Stimulated activated CD4-positive, alpha-beta T cell treated with anti-CD3 and anti-CD28 coated beads, TNF-alpha, amount 100 ng/mL, for 1 hour (primary cell): ENCODE measurements at places on chromosomes 5 and 9.
A peak's percentile ranks its signal among the peaks of the same experiment; 100 is the strongest.

DNA sequence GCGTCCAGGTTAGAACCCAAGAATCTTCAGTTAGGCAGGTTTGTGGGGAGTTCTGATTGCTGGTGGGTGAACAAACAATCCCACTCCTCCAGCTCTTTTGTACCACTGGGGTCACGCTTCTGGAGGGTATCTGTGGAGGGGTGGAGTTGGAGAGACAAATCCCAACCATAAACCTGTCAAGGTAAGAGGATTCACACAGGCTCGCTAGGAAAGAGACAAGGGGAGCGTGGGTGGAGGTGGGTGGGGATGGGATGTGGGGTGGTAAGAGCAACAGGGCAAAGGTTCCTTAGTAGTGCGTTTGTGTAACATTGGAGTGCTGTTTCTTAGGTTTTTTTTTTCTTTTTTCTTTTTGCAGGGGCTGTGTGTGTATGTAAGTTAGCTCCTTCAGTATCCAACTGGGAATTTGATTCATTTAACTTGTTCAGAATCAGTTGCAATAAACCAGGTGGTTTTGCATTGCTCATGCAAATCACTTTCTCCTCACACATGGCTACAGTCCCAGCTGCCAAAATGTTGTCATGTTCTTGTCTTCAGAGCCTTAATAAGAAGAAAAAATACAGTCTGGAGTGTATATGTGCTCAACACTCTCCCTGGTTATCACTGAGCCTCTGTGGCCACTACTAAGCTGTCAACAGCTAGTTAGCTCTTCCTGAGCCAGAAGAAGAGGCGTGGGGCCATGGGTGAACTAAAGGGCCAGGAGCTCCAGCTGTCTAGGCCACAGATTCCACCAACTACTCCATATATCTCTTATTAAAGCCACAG, 164.0 kb upstream of the RAD23B start:
- DNase-seq = no peak

DNA sequence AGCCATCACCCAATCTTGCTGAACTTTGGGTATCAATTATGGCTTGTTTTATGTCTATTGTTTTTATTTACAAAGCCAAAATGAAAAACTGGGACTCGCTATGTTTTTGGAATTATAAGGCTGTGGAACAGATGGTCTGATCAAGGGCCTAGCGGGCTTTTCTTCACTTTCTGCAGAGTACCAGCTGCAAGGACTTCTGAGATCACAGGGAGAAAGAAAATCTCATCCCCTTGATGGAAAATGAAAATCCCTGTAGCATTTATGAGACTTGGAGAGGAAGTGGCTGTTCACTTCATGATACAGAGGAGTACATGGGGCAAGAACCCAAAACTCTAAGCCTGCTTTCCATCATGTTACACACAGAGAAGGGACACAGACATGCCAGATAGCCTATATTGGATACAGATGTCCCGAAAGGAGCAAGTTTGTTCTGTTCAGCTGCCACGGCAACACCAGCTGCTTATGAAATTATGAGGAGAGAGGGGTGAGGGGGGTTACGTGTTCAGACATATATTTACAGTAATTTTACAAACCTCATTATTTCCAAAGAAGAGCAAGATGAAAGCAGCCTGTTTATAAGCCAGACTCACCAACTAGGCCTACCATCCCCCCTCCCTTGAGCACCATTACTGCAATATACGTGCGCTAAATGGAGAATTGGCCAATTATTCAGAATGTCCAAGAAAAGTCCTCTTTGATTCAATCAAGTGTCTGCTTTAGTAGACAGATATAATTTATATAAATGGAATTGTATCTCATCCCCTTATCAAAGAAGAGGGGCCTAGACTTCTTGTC, 220.0 kb downstream of the MARCHF11 start:
- DNase-seq = no peak

DNA sequence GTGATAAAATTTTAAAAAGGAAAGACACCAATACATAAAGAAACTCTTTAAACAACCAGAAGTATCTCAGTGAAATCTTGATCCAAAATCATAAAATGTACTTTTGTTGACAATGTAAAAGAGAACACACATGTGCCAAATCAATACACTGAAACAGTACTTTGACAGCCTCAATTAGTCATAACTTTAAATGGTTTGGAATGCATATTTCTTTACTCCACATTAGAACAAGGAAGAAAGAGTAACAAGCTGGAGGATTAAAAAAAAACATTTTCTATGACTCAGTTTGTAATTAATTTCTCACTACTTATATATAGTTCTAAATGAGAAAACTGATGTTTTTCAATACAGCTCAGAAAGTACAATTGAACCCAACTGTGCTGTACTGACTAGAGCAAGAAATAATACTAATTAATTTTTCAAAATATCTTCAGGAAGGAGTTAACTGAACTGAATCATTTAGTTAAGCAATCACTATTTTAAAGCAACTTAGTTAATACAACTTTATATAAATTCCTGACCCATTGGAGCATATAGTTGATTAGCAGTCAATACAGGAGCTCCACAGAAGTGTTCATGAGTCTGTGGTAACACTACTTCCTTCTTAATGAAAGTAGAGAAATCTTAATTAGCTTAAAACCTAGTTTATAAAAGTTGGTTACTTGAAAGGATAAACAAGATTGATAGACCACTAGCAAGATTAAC, 101.0 kb downstream of the NR3C1 start:
- no peak for DNase-seq

- DNase-seq = no peak
These were observed 308.8 kb upstream of the TRPC7 start for GRCh38 chr5:136674178-136674577.

- DNase-seq = no peak
These were observed 286.6 kb downstream of the FER start for GRCh38 chr5:109034306-109034705.

GRCh38 chr5:122916490-122916889, 71.1 kb downstream of the SNX24 start:
- no peak for DNase-seq

- no peak for DNase-seq
These were observed 74.1 kb downstream of the AOPEP start for GRCh38 chr9:94800424-94801117.

- no peak for DNase-seq
These were observed 19.7 kb upstream of the GRIA1 start for GRCh38 chr5:153470736-153471135.

DNA sequence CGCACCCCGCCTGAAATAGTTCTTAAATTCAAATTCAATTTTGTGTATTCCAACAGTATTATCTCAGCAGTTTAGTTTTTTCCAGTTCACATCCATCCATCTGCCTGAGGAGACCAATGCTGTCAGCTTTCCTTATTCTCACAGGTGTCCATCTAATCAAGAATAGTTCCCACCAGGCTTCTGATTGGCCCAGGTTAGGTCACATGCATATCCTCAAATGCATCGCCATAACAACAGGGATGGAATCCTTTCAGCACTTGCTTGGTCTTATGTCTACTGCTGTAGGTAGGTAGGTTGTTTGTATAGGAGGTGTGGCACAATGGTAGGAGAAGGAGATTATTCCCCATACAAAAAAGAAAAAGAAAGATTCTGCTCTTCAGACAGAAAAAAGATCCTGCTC, 91.2 kb downstream of the UBE2R2 start:
- DNase-seq = no peak

DNA sequence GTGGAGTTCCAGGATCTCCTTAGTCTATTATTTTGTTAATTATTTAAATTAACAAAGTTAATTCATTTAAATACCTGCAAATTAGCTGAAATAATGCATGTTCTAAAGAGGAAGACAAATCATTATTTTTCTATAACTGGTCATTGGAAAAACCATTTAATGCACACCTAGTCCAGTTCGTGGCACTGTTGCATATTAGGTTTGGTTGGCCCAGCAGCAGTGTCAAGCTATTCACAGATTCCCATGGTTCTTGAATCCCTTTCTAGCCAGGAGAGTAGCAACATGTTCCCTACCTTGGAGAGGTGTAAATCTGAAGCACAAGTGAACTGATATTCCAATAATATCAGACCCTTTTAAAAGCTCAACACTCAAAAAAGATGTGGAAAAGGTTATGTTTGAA, 155.2 kb downstream of the TMEM161B start:
- DNase-seq = no peak

DNA sequence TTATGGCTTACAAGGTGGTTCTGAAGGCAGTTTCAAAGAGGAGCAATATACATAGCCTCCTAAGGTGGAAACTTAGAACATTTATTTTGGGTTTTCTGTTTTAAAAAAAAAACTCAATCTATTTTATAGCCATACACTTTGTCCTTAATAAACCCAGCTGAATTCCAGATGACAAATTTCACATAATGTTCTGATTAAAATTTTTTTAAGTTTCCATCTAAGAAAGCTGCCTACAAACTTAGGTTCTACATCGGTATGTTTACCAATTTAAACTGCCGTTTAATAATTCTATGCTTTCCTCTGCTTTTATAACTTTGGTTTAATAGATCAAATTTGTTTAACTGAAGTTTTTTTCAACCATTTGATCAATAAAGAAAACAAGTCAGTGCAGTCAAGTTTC, 12.5 kb downstream of the NR3C1 start:
- no peak for DNase-seq

DNA sequence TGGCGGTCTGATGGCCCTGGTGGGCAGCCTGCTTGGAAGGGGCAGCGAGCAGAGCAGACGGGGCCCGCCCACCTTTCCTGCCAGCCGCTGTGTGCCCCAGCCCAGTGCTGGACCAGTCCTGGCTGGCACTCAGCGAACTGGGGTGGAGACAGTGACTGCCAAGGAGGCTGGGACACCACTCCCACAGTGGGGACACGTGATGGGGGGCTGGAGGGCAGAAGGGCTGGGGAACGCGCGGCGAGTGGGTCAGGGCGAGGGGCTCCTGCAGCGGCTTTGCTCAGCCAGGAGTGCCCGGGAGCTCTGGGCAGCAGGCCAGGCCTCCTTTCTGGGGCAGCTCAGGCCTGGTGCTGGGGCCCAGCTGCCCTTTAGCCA, 19.5 kb downstream of the NCS1 start:
- DNase-seq = no peak

- no peak for DNase-seq
These were observed 89.1 kb downstream of the KLHL3 start for GRCh38 chr5:137646761-137647160.

GRCh38 chr9:98484162-98484561, 224.6 kb downstream of the GABBR2 start:
- DNase-seq = no peak

GRCh38 chr5:178155065-178155464, 1.4 kb upstream of the NHP2 start:
- no peak for DNase-seq

- no peak for DNase-seq
These were observed 316.2 kb upstream of the CLINT1 start for GRCh38 chr5:158174918-158175851.

DNA sequence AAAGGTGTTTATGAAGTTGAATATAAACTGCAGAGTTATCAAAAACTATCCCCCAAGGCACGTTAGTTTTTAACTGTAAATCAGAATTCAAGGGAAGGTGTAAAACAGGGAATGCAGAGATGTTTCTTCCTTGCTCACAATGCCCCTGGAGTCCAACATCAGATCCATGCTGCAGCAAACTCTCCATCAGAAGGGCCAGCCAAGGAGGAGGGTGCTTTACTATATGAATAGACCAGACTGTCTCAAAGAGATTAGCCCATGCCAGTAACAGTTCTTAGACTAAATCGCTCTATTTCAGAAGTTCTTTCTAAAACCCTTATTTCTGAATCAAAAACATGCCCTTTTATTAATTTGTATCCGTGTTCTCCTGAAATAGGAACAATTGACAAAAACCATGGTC, 362.8 kb upstream of the RPS23 start:
- no peak for DNase-seq

- no peak for DNase-seq
These were observed 27.1 kb upstream of the ACTBL2 start for GRCh38 chr5:57509501-57510260.

DNA sequence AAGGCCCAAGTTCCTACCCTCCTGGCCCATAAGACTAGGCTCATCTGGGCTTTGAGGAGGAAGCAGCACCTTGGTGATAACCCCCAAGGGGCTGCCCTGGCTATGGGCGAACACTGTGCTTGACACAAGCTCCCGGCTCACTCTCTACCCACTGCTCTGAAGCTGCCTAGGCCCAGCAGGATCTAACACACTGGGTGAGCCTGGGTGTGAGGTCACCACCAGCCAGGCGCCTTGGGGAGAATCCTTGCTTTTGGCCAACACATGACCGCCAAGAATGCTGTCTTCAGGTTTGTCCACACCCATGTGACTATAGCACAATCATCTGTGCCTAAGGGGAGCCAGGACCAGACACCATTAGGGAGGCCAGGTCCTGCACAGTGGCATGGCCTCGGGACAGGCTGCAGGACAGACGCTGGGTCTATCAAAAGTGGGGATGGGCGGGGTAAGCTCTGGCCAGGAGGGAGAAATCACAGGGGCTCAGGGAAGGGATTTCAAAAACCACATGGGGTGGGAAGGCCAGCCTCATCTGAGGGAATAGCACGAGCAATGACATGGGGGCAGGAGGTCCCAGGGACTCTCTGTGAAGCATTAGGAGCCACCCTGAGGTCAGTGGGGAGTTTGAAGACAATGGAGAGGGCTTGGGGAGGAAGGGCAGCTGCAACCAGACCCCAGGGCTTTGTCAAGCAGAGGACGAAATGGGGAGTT, 29.6 kb downstream of the BICD2 start:
- no peak for DNase-seq

GRCh38 chr9:125789196-125789595, 42.0 kb downstream of the PBX3 start:
- DNase-seq = no peak

DNA sequence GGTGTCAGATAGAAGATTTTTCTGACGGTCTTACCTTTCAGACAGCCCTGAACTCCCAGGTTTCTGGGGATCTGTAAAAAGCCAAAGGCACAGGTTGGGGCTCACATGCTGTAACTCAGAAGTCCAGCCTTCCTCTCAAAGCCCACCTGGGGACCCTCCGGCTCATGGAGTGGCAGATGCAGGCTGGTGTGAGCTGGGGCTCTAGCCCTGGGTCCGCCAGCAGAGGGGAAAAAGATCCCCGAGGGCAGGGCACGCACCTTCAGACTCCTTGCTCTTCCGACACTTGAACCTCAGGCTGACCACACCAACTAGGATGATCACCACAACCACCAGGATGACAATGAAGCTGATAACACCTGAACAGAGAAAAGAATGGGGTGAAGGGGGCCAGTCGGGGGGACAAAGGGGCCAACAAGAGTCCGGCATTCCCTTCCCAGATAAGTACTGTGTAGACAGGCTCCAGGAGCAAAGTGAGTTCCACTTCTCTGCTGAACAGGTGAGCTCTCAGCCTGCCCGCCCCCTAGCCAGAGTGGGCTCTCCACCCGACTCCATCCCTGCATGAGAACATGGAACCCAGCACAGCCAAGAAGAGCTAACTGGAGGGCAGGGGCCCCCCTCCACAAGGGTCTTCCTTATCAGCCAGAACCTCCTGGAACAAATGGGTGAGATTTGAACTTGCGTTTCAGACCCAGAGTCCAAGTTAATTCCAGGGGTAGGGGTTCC, 7.8 kb downstream of the ECSCR start:
- DNase-seq = no peak

GRCh38 chr5:177309351-177310191, 2.1 kb downstream of the MXD3 start:
- peak; percentile 41 for DNase-seq

- no peak for DNase-seq
These were observed 74.0 kb downstream of the COL27A1 start for GRCh38 chr9:114229295-114229694.
